ENCODE measurements at places on chromosomes 4 and X.
A peak's percentile ranks its signal among the peaks of the same experiment; 100 is the strongest.

- DNase-seq, result no peak
Measured at GRCh38 chr4:177380730-177381287, 61.4 kb downstream of the AGA start.

DNA sequence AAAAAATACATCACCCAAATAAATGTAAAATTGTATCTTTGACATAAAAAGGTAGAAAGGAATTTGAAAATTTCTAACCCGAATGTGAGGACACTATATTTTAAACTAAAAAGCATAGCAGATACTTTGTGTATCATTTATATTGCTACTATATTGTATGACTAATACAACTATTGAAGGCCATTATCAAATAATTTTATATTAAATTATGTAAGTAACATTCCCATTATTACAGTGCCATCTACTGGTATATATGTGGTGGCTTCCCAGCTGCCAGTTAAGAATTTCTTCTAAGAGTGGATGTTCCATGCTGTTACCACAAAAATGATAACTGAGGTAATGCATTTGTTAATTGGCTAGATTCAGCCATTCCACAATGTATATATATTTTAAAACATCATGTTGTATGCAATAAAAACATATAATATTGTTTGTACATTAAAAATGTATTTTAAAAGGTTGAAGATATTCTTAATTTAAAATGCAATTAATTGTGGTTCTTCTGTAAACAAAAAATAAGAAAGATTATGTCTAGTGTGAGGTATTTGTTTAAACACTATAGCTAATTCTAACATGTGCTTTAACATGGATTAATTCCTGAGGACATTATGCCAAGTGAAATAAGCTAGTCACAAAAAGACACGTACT, 65.3 kb downstream of the EGF start:
- peak; percentile 41 for DNase-seq

- no peak for DNase-seq
Measured at GRCh38 chr4:101515566-101515965, 168.2 kb upstream of the PPP3CA start.

- no peak for DNase-seq
Measured at GRCh38 chr4:124596816-124597215, 115.7 kb downstream of the ANKRD50 start.

- DNase-seq, result no peak
Measured at GRCh38 chrX:141220342-141221008, 21.8 kb downstream of the SPANXC start.
